ENCODE measurements at places on chromosomes 1 and 21. TPM values are rescaled to one million over a fixed set of nuclear protein-coding genes. Genes with fewer than 3 reads are reported as not detected.

GRCh38 chr1:238052496-238053266 is 162.0 kb upstream of the ZP4 start:
- DNase-seq: no peak

- no peak for DNase-seq
Observed at GRCh38 chr1:112788054-112788453, 72.9 kb upstream of the PPM1J start.

GRCh38 chr1:115140442-115141144 is 51.3 kb upstream of the TSPAN2 start:
- DNase-seq: no peak

DNA sequence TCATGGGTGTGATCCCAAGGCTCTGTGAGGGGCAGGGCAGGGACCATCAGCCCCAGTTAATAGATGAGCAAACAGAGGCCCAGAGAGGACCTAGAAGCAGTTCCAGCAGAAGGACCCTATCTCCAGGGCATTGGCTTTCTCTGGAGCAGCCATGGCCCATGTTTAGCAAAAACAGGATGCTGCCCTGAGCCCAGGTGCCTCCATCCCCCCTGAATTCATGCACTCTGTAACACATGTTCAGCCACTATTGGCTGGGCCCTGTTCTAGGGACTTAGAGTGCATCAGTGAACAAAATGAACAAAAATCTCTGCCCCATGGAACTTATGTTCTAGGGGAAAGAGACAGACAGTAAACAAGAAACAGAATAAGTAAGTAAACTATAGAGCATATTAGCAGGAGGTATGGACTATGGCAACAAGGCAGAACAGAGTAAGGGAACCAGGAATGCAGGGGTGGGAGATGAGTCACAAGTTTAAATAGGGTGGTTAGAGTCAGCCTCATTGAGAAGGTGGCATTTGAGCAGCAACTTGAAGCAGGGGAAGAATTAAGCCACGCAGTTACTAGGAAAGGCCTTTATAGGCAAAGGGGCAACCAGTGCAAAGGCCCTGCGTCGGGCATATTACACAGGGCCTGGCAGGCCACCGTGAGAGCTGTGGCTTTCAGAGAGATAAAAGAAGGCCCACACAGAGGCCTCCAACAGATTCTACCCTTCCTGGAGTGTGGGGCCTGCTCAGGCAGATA is 185.9 kb upstream of the EDN2 start:
- no peak for DNase-seq

DNA sequence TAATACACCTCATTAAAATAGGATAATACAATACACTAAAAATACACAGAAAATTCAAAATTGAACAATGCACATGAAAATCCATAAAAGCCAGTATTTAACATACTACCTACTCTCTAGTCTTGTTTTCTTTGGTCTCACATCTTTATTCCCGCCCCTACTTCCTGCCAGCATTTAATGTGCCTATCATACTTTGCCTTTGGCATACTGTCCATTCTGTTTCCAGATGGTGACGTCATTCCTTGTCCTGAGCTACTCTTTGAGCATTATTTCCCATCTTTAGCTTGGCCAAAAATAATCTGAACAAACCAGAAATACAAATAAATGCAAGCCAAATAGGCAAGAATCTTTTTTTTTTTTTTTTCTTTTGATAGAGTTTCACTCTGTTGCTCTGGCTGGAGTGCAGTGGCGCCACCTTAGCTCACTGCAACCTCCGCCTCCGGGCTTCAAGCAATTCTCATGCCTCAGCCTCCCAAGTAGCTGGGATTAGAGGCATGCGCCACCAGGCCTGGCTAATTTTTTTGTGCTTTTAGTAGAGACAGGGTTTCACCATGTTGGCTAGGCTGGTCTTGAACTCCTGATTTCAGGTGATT is 4.4 kb downstream of the HFM1 start:
- DNase-seq: no peak

GRCh38 chr1:51867479-51868232 is 10.9 kb downstream of the NRDC start:
- no peak for DNase-seq

DNA sequence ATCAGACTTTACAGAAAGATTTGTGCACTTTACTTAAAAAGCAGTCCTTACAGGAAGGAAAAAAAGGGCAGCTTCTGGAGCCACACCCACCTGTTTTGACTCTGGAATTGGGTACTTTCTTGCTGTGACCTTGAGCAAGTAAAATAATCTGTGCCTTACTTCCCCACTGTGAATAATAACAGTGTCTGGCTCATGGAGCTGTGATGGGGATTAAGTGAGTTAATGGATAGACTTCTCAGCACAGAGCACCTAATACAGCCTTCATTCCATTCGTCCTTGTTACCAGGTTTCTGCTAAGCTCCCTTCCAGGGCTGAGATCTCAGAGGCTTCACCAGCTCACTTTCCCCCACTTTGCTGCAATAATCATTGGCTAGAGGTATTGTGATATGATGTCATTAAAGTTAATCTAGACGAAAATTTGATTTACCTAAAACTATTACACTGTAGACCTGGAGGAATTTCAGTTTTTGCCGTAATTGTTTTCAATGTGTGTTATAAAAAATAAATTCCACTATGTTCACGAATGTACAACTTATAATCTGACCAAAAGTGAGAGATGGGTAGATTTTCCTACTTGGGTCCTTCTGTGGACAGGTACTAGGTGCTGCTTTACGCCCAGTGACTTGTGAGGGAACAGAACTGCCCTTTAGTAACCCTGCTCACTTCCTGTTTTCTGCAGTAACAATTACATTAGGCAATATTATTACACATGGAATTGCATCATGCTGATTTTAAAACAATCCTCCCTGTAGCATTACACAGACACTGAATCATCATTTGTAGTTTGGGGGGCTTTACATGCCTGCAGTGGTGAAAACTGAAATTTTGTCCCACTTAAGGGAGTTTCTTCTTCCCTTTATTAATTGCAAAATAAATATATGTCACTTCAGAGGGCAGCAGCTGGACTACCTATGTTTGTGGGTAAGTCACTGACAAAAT is 19.7 kb upstream of the ABCG1 start:
- DNase-seq: no peak

DNA sequence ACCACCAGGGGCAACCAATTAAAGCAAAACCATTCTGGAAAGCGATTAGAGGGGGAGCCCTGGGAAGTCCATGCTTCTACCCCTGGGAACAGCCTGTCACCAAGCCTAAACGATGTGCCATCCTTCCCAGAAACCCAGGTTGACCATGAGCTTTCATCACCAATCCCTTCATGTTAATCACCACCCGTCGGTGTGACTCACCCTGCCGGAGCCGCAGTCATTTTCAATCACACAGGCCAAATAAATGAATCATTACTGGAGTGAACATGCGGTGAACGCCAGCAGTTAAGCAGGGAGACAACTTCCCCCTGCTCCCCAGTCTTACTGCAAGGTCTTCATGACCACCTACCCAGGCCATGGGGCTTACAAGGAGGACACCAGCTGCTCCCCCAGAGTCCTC is 308.8 kb downstream of the AJAP1 start:
- no peak for DNase-seq

GRCh38 chr1:232244426-232244825 is 385.5 kb downstream of the SIPA1L2 start:
- no peak for DNase-seq

DNA sequence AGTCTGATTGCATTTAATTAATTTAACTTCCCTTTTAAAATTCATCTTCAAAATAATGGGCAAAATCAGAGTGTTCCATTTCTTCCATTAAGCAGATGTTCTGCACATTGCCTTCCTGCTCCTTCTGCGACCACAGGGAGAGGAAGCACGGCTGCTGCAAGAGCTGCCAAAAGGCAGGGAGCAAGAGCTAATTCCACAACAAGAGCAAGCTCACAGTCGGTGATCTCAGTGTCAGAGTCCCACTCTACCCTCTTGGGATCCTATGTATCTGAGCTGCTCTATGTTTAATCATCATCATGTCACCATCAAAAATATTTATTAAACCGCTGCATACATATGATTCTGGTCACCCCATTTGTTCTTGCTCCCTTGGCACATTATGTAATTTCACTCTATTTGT is 255.3 kb upstream of the CAMK1G start:
- no peak for DNase-seq

- DNase-seq: no peak
Observed at GRCh38 chr21:33058527-33058926, 11.4 kb upstream of the OLIG1 start.

- peak; percentile 84 for DNase-seq
Observed at GRCh38 chr1:203172184-203173010, 3.2 kb downstream of the MYBPH start.

GRCh38 chr21:26106562-26106961 is 64.0 kb downstream of the APP start:
- DNase-seq: no peak

DNA sequence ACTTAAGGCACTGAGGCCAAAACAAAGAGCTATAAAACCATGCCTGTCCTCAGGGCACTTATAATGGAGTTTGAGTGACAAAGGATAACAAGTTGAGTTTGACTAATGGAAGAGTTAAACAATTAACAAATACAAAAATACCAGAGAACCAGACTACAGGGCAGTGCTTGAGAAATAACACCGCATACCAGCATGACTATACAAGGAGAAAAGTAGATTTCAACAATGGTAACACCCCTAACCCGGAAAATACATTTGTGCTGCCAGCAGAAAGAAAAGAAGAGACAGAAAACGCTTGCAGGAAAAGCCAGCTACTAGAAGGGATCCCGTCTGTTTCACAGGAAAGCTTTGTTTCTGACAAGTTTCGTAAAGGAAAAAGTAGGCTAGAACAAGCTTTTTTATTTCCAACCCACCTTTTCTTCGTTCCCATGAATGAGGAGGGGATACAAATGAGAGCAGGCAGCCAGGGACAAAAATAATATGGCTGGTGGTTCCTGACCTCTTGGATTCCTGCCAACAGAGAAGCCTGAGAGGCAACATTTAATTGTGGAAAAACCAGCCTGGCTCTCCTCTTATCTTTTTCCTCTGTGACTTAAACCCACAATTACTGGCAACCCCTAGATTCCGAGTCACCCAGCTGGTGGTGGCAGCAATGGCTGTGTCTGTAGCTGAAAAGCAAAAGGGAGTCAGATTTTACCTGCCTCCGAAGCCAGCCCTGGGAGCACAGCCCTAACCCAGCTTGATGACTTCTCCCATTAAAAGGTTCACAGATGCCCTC is 56.5 kb downstream of the WLS start:
- DNase-seq: no peak

- no peak for DNase-seq
Observed at GRCh38 chr1:19363536-19364152, 51.5 kb downstream of the SLC66A1 start.

DNA sequence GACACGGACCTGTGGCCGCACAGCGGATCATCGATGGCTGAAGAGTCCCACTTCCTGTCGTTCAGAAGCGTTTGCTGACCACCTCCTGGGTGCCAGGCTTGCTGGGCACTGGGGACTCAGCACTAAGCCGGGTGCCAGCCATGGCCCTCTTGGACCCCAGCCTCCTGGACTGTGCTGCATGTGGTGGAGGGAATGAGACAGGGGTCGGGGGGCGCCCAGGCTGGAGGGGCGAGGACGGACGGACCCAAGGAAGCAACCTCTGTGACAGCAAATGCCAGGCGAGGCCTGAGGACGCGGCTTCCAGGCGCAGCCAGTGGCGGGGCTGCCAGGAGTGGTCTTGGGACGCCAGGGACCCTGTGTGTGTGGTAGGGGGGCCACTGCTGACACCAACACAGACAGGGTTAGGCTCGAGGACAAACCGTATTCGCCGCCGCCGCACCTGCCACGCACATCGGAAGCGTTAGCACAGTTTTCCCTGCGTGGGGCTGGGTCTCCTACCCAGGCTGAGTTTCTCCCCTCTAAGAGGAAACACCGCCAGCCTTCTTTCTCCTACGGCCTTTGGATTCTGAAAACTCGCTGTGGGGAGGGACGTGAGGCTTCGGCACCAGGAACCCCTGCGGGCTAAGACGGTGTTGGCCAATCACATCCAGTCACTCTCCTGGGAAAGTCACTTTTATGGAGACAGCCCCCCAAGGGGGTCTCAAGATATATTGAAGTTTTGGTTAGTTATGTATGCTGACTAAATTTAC is 3.1 kb upstream of the MXRA8 start:
- peak; percentile 69 for DNase-seq

- no peak for DNase-seq
Observed at GRCh38 chr1:19344372-19344810, 32.3 kb downstream of the SLC66A1 start.

DNA sequence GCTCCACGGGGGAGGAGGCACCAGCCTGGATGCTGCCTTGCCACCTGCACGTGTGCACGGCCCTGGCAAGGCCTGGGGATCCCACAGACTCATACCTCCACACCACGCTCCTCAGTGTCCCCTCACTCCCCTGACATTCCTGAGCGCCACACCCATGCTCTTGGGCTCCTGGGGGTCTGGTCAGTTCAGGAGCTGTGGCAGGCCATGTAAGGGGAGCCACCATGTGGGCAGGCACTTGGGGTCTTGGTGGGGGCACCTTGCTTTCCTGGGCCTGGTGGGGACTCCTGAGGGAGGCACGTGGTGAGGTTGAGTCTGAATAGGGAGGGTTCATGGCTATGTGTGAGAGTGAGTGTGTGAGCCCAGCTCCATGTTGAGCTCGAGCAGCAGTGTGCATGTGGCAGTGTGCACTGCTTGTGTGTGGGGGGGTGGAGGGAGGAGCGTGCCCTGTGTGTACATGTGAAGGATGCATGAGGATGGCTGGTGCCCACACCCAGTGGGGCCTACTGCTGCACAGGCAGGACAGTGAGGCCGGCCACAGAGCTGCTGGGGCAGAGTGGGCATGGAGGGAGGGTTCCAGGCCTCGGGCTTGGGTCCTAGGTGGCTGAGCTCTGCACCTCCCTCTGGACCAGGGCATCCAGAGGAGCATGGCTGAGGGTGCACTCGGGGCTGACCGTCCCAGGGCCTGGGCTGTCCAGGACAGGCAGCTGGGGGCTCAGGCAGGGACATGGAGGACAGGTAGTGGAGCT is 1.6 kb downstream of the GJC2 start:
- no peak for DNase-seq

GRCh38 chr1:212182579-212182978 is 102.6 kb upstream of the PPP2R5A start:
- no peak for DNase-seq

- DNase-seq: no peak
Observed at GRCh38 chr1:39266269-39266668, 61.8 kb downstream of the MACF1 start.

- DNase-seq: no peak
Observed at GRCh38 chr1:242318140-242318539, 206.4 kb downstream of the PLD5 start.

GRCh38 chr1:26361605-26362122 is 7.7 kb upstream of the CRYBG2 start:
- no peak for DNase-seq

GRCh38 chr1:147579532-147579931 is 38.2 kb downstream of the BCL9 start:
- DNase-seq: no peak

Gene DPT
- total RNA-seq: not detected

Gene GBP7
- 0.50 TPM for total RNA-seq

Gene DIO1
- total RNA-seq: not detected

Gene LIPI
- total RNA-seq: not detected

Gene OR10Z1
- not detected for total RNA-seq
